ENCODE measurements at places on chromosomes 2 and 18. TPM values are rescaled to one million over a fixed set of nuclear protein-coding genes. Genes with fewer than 3 reads are reported as not detected.

GRCh38 chr2:46554397-46554796 lies 75.0 kb downstream of the TMEM247 start:
- no peak overlapping the region for H3K27ac ChIP-seq
- peaks cover 21% of the 10 kb centered on the region for H3K4me1 ChIP-seq
- H3K4me3 ChIP-seq: no peak overlapping the region
- no peak for DNase-seq
- H3K36me3 ChIP-seq: no peaks in the 10 kb centered on the region

- H3K27me3 ChIP-seq: peaks cover 98% of the 10 kb centered on the region
- no peak overlapping the region for H3K27ac ChIP-seq
- no peaks in the 10 kb centered on the region for H3K36me3 ChIP-seq
- peaks cover 4% of the 10 kb centered on the region for H3K4me1 ChIP-seq
- no peak for DNase-seq
These were observed 4.6 kb upstream of the MLPH start for GRCh38 chr2:237482485-237482884.

- no peak overlapping the region for H3K4me3 ChIP-seq
- DNase-seq: no peak
- peaks cover 18% of the 10 kb centered on the region for H3K4me1 ChIP-seq
- no peaks in the 10 kb centered on the region for H3K27me3 ChIP-seq
- no peak overlapping the region for H3K27ac ChIP-seq
These were observed 53.6 kb upstream of the UGP2 start for GRCh38 chr2:63788071-63788470.

DNA sequence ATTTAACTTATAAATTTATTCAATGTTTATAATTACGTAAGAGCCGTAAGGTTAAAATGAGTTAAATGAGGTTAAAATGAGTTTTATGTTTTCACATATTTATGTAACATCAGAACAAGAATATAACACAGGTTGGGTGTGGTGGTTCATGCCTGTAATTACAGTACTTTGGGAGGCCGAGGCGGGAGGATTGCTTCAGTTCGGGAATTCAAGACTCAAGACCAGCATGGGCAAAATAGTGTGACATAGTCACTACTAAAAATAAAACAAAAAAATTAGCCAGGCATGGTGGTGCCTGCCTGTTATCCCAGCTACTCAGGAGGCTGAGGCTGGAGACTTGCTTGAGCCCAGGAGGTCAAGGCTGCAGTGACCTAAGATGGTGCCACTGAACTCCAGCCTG lies 9.3 kb upstream of the MBD2 start:
- no peak overlapping the region for H3K27ac ChIP-seq
- peaks cover 21% of the 10 kb centered on the region for H3K4me1 ChIP-seq

DNA sequence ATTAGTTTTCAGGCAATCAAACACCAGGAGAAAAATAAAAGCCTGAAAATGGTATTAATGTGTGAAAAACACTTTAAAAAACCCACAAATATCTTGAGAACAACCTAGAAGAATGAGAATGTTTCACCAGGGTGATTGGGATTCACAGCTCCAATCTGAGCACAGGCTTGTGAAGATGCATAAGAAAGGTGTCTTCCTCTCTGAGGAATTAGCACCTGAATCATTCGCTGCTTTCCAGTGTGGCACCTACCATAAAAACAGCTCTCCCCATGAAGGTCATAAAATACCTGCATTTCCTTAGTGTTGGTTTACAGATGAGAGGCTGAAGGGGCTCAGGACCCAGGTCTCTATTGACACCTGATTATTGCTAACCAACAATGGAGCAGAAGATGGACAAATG lies 499.7 kb upstream of the KLHL29 start:
- H3K4me1 ChIP-seq: peaks cover 5% of the 10 kb centered on the region
- no peaks in the 10 kb centered on the region for H3K36me3 ChIP-seq
- H3K4me3 ChIP-seq: no peak overlapping the region
- H3K27me3 ChIP-seq: no peaks in the 10 kb centered on the region

The DUSP11 gene
- total RNA-seq: 43.5 TPM

GRCh38 chr2:86808315-86809161 lies 17.8 kb upstream of the CD8A start:
- no peaks in the 10 kb centered on the region for H3K36me3 ChIP-seq
- no peak overlapping the region for H3K27ac ChIP-seq
- H3K4me3 ChIP-seq: peak overlapping the region; percentile 49
- peaks cover 4% of the 10 kb centered on the region for H3K4me1 ChIP-seq
- peaks cover 43% of the 10 kb centered on the region for H3K27me3 ChIP-seq
- peak; percentile 90 for DNase-seq

DNA sequence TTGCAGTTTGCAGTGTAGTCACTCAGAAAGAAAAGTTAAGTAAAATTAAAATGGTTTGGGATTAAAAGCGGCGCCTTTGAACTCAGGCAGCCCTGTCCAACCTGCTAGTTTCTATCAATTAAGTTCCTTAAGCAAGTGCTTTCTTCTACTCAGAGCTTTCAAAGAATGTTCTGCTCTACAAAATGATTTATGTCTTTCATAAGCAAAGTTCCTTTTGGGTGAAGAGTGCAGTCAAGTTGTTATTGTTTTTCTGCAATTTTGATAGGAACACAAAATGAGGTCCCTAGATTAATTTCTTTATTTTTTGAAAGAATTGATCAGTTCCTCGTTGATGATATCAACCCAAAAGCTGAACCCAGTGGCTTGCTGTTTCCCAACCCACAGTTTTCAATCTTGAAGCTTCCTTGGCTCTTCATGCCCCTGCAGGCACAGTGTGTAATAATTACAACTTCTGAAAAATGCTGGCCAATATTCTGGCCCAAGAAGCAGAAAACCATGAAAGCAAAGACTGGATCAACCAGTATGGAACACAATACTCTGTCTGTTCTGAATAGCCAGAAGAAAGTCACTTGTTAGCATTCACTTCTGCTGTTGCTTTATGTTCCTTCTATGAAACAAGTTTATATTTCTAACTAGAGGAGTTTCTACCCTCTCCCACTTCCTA lies 89.1 kb downstream of the TGIF1 start:
- DNase-seq: no peak
- H3K36me3 ChIP-seq: no peaks in the 10 kb centered on the region
- no peak overlapping the region for H3K4me3 ChIP-seq
- no peaks in the 10 kb centered on the region for H3K27me3 ChIP-seq

DNA sequence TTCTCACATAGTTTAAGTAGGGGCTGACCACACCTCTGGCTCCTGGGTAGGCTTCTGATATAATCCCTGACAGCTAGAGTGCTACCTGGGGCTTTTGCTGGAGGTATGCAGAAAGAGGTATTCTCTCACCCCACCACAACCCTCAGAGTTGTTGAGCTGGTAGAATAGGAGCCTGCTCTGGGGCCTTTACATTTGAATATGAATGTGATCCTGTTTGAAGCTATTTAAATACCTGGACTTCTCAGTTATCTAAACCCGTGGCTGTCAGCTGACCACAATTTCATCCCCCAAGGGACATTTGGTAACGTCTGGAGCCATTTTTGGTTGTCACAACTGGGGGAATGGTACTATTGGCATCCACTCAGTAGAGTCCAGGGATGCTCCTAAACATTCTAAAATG lies 669.1 kb downstream of the SATB2 start:
- H3K27me3 ChIP-seq: no peaks in the 10 kb centered on the region
- no peaks in the 10 kb centered on the region for H3K36me3 ChIP-seq
- no peak overlapping the region for H3K27ac ChIP-seq
- no peak overlapping the region for H3K4me3 ChIP-seq

DNA sequence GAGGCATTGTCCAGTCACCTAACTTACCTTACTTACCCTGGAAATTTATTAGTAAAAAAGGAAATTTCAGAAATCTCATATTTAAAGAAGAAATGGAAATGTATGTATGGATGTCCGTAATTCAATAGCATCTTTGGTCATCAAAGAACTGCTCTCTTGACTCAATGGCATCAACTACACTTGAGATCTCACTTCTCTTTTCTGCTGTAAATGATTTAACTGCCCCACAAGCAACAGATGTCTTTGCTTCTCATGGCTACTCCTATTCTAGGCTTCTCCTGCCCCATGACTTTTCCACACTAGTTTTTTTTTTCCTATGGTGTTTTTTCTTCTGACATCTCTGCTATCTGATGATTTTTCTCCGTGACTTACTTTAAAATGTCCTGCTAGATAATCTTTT lies 34.0 kb upstream of the ERMN start:
- no peak overlapping the region for H3K27ac ChIP-seq
- no peaks in the 10 kb centered on the region for H3K27me3 ChIP-seq
- DNase-seq: no peak
- H3K4me3 ChIP-seq: no peak overlapping the region
- H3K4me1 ChIP-seq: no peaks in the 10 kb centered on the region
- no peaks in the 10 kb centered on the region for H3K36me3 ChIP-seq

The EHBP1 gene
- total RNA-seq: 51.5 TPM

DNA sequence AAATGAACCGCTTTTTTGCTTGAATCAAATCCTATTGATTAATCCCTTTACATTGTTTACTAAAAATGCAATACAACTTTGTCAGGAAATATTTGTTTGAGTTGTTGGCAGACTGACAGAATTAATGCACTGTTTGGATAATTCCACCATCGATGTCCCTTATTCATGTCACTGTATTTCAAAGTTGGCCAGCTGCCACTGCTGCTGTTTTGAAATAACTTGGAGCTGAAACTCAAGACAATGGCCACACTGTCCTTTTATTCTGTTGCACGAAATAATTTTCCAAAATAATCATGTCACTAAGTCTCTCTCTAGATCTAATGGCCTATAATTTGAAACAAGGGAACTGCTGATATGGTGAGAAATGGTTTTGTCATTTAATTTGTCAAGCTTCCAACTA lies 55.2 kb upstream of the PAX3 start:
- DNase-seq: no peak
- no peaks in the 10 kb centered on the region for H3K36me3 ChIP-seq
- no peaks in the 10 kb centered on the region for H3K27me3 ChIP-seq

The TFPI gene
- total RNA-seq: 12.9 TPM

DNA sequence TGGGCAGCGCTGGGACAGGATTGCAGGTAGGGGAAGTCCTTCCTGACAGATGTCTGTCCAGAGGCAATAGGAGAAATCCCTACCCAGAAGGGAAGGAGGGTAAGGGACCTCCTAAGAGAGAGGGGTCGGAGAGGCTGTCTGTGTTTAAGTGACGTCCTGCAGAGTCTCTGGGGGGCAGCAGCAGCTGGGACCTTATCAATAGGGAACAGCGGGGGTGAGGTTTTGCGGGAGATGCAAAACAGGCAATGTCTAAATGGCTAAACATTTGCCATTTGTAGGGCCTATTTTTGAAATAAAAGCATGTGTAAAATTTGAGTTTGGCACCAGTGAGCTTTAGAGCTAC lies 108.7 kb upstream of the HS6ST1 start:
- no peaks in the 10 kb centered on the region for H3K36me3 ChIP-seq
- no peak overlapping the region for H3K27ac ChIP-seq
- H3K27me3 ChIP-seq: no peaks in the 10 kb centered on the region
- H3K4me1 ChIP-seq: peaks cover 25% of the 10 kb centered on the region
- no peak overlapping the region for H3K4me3 ChIP-seq
- DNase-seq: no peak

The SKA1 gene
- total RNA-seq: 57.2 TPM

DNA sequence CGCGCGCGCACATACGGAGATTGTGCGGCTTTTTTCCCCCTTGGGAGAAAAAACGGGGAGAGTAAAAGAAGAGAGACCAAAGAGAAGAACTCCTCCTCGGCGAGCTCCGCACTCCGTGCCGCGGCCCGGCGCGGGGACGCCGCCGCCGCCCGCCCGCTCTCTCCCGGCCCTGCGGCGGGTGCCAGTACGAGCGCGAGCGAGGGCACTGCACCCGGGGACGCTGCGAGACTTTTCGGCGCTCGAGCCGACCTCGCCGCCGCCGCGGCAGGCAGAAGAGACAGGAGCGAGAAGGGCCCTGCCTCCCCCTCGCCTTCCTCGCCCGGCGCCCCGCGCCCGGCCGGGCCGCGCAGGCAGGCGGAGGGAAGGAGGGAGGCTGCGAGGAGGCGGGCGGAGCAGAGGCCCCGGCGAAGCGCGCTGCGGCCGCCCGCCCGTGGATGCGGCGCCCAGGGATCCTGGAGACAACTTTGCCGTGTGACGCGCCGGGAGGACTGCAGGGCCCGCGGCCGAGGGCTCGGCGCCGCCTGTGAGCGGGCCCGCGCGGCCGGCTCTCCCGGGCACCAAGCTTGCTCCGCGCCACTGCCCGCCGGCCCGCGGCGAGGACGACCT lies 857 bp upstream of the INHBB start:
- H3K27ac ChIP-seq: no peak overlapping the region
- H3K4me1 ChIP-seq: peaks cover 20% of the 10 kb centered on the region
- peak; percentile 63 for DNase-seq
- H3K36me3 ChIP-seq: no peaks in the 10 kb centered on the region
- peaks cover 99% of the 10 kb centered on the region for H3K27me3 ChIP-seq

DNA sequence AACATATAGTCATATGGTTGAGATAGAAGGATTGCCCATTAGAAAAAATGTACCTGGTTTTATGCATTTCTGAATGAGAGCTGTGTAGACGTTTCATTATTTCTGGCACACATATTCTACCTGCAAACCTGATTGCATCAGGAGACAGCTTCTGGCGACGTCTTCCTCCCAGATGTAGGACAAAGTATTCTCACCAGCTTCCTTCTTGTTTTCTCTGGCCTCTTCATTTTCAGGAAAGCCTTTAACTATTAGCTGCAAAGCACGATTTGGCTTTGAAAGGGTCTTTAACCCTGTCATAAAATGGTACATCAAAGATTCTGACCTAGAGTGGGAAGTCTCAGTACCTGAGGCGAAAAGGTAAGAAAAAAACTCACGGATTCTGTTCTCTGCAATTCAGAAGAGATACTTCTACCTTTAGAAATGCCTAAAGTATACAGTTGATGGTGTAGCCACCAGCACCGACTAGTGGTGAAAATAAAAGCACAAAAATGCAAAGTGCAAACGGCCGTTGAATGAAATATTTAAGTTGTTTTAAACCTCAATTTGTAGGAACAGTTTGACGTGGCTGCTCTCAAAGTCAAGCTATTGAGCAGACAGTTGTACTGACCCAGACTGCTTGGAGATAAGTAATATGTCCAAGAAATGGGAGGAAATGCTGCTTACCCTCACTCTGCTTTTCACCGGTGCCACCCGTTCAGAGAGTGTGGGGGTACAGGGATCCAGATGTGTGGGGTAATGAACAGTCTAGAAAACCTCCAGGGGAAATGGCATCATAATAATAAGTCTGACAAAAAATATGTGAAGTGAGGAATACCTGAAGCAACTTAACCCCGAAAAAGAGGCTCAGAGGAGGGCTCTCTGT lies 20.2 kb downstream of the IL18RAP start:
- peak; percentile 40 for DNase-seq
- H3K36me3 ChIP-seq: no peaks in the 10 kb centered on the region
- no peak overlapping the region for H3K4me3 ChIP-seq
- no peak overlapping the region for H3K27ac ChIP-seq
- no peaks in the 10 kb centered on the region for H3K4me1 ChIP-seq

- no peak overlapping the region for H3K27ac ChIP-seq
- H3K4me1 ChIP-seq: peaks cover 9% of the 10 kb centered on the region
- no peak for DNase-seq
- no peaks in the 10 kb centered on the region for H3K27me3 ChIP-seq
- no peak overlapping the region for H3K4me3 ChIP-seq
- H3K36me3 ChIP-seq: no peaks in the 10 kb centered on the region
These were observed 24.4 kb upstream of the LRP2 start for GRCh38 chr2:169386722-169387121.

The TPRKB gene
- 96.8 TPM for total RNA-seq

GRCh38 chr2:241064802-241065354 lies 37.2 kb downstream of the MTERF4 start:
- H3K4me3 ChIP-seq: no peak overlapping the region
- no peak for DNase-seq
